ENCODE measurements at places on chromosomes 4 and X. TPM values are rescaled to one million over a fixed set of nuclear protein-coding genes. Genes with fewer than 3 reads are reported as not detected.

GRCh38 chr4:140212646-140213045, 58.7 kb upstream of the MAML3 start:
- no peak for DNase-seq

- no peak for DNase-seq
These were observed 34.7 kb upstream of the TMEM184C start for GRCh38 chr4:147582386-147583060.

GRCh38 chr4:159103384-159103990, 608 bp downstream of the RAPGEF2 start:
- DNase-seq, result no peak

- DNase-seq, result no peak
These were observed 16.3 kb upstream of the NEIL3 start for GRCh38 chr4:177293208-177294033.

- DNase-seq, result no peak
These were observed 5.0 kb upstream of the PPID start for GRCh38 chr4:158728236-158728635.

DNA sequence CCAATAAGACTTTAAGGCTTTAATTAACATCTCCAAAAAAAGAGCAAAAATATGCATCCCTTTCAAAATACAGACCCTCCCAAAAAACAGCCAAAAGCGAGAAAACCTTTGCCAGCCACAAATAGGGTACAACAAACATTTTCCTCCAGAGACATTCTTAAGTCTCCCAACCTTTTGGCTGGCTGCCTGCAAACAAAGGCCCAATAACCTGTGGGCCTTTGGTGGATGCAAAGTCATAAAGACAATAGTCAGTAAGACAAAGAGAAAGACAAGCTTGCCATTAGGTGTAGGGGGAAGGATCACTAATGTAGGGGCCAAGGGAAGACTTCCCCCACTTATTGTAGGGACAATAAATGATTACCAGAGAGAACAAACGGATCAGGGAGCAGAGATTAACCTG, 215.5 kb upstream of the ZFP42 start:
- no peak for DNase-seq

Gene CXCL8
- total RNA-seq, result 1.1 TPM

- DNase-seq, result no peak
These were observed 384.5 kb downstream of the OPHN1 start for GRCh38 chrX:68048774-68049173.

GRCh38 chrX:135480076-135480475, 40.4 kb upstream of the INTS6L start:
- DNase-seq, result no peak

DNA sequence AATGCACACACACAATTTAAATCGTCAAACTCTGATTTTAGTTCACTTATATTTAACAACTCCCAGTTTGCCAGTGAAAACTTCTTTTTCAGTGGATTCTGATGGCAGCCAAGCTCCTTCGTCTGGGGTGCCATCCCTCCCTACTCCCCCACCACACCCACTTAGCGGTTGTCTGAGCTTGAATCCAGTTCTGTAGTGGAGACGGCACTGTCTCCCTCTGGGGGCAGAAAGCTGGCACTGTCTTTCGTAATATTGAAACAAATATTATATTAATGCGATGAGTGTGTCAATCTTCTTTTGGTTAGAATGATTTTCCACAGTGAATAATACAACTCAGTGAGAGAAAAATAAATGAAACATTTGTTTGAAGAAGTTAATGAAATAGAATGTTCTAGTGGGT, 5.4 kb downstream of the MEPE start:
- DNase-seq, result no peak

Gene SLC38A5
- total RNA-seq, result 12.8 TPM

DNA sequence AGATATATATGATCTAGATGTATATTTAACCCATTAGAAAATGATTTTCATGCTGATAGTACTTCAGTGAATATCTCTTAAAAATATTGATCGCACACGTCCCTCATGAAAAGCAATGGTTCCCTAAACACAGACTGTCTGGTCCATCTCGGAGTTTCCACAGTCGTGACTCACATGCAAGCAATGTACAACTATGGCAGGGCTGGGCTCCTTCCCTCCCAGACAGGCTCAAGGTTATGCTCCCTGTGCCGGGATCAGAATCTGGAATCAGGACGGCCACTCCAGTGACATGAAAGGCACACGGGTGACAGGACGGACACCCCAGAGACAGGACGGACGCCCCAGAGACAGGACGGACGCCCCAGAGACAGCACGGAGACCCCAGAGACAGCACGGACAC, 40.2 kb upstream of the PPP2R3B start:
- DNase-seq, result no peak

- DNase-seq, result no peak
These were observed 823.5 kb downstream of the ADGRL3 start for GRCh38 chr4:62023633-62024032.

Gene PCDH19
- total RNA-seq, result 6.9 TPM

- no peak for DNase-seq
These were observed 27.3 kb upstream of the JADE1 start for GRCh38 chr4:128782076-128782715.

DNA sequence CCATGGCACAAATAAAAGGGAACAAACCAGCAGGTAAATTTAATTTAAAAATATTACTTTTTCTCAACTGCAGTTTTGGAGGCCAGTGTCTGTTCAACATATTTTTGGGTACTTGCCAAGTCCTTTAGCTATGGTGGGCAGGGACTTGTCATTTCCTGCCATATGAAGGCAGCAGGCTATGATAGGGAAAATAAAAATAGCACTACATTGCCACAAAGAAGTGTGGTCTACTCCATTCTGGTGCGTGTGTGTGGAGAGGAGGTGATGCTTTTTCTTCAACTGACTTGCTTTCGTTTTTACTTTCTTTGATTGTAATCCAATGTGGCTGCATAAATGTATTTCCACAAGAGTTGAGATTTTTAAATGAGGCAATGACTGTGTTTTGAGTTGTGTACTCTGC, 17.2 kb downstream of the GPR174 start:
- no peak for DNase-seq

DNA sequence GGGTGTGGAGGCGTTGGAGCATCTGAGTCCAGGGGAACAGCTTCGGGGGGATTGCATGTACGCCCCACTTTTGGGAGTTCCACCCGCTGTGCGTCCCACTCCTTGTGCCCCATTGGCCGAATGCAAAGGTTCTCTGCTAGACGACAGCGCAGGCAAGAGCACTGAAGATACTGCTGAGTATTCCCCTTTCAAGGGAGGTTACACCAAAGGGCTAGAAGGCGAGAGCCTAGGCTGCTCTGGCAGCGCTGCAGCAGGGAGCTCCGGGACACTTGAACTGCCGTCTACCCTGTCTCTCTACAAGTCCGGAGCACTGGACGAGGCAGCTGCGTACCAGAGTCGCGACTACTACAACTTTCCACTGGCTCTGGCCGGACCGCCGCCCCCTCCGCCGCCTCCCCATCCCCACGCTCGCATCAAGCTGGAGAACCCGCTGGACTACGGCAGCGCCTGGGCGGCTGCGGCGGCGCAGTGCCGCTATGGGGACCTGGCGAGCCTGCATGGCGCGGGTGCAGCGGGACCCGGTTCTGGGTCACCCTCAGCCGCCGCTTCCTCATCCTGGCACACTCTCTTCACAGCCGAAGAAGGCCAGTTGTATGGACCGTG, 2.2 kb downstream of the AR start:
- DNase-seq, result no peak

GRCh38 chr4:173318648-173319211, 15.4 kb downstream of the HMGB2 start:
- no peak for DNase-seq

GRCh38 chrX:129997086-129997485, 14.7 kb downstream of the BCORL1 start:
- no peak for DNase-seq

GRCh38 chr4:10315638-10316037, 141.6 kb downstream of the ZNF518B start:
- no peak for DNase-seq

DNA sequence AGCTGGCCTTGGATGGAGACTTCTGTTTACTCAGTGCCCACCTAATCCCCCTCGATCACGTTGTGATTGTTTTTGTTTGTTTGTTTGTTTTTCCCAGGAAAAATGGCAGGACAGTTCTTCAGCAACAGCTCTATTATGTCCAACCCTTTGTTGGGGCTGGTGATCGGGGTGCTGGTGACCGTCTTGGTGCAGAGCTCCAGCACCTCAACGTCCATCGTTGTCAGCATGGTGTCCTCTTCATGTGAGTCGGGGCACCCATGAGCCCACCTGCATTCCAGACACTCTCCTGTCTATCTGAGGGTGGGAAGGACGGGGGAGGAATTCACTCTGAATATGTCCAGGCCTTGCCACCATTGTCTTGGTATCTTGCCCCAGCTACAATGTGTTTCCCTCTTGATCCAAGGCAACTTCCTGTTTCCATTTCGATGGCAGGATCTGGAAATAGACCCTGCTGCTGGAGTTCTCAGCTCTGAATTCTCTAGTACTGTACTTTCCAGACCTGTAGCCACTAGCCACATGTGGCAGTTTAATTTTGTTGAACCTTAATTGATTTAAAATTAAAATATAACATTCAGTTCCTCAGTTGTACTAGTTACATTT, 10.5 kb downstream of the SLC34A2 start:
- DNase-seq, result no peak

DNA sequence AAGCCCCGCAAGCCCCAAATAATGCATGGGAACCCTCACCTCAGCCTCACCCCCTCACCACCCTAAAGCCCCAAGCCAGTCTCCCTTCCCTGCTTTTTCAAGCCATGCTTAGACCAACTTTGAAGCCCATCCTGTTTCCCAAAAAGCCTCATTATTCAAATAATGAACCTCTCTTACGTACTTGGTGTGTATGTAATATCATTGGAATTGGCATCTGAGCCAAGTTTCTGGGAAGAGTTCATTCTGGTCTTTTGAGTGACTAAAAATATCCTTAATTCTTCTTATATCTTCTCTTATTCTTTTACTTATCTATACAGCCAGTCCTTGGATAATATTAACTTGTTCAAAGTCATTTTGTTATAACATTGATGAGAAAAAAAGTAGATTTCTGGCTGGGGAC, 875.8 kb upstream of the SLIT2 start:
- no peak for DNase-seq

GRCh38 chr4:24256547-24256946, 327.8 kb downstream of the DHX15 start:
- no peak for DNase-seq

- DNase-seq, result peak; percentile 25
These were observed 14.7 kb upstream of the CT55 start for GRCh38 chrX:135185795-135186443.

Gene DMRTC1
- not detected for total RNA-seq

Gene VSIG1
- 0.37 TPM for total RNA-seq

Gene BCLAF3
- total RNA-seq, result 25.6 TPM

- DNase-seq, result no peak
These were observed 17.6 kb downstream of the SASH3 start for GRCh38 chrX:129797251-129797906.

GRCh38 chrX:129762448-129762847, 17.3 kb upstream of the SASH3 start:
- no peak for DNase-seq

DNA sequence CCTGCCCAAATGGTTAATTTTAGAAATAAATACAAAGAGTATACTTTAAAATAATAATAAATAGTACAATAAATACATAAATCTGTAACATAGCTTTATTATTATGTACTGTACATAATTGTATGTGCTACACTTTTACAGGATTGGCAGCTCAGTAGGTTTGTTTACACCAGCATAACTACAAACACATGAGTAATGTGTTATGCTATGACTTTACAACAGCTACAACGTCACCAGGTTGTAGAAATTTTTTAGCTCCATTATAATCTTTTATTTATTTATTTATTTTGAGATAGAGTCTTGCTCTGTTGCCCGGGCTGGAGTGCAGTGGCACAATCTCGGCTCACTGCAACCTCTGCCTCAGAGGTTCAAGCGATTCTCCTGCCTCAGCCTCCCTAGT, 31.8 kb downstream of the RNF150 start:
- DNase-seq, result no peak

GRCh38 chrX:9466124-9466495, 1.3 kb downstream of the TBL1X start:
- no peak for DNase-seq

- no peak for DNase-seq
These were observed 811 bp downstream of the SRD5A3 start for GRCh38 chr4:55346851-55347255.

- no peak for DNase-seq
These were observed 17.7 kb downstream of the COL4A6 start for GRCh38 chrX:108420481-108420880.

Gene PLRG1
- 78.4 TPM for total RNA-seq

GRCh38 chr4:142832022-142832421, 14.1 kb downstream of the INPP4B start:
- no peak for DNase-seq

DNA sequence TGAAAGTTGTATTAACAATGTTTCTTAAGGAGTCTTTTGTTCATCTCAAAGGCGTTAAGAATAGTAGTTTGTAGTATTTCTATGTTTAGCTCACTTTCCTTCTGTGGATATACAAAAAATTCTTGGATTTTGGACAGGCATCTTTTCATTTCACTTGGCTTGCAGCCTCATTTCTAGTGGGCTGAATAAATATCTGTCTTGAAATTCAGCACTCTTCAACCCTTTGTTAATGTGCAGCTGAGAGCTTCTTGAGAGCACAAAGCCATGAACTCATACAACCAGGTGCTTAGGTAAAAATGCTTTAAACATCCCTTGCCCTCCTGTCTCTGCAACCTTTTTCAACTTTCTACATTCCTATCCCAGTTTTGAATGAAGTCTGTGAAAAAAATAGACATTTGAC, 1003.2 kb downstream of the C4orf33 start:
- DNase-seq, result no peak

- no peak for DNase-seq
These were observed 15.1 kb upstream of the EXOC1 start for GRCh38 chr4:55838356-55838755.
